T-helper 1 cell (primary cell): ENCODE measurements at places on chromosomes 16 and 17.

GRCh38 chr17:31521632-31522283 lies 130.3 kb downstream of the RAB11FIP4 start:
- DNase-seq, result no peak

- no peak for DNase-seq
Observed at GRCh38 chr16:72094266-72094610, 591 bp downstream of the DHX38 start.

- DNase-seq, result no peak
Observed at GRCh38 chr16:339680-340079, 12.8 kb downstream of the AXIN1 start.

DNA sequence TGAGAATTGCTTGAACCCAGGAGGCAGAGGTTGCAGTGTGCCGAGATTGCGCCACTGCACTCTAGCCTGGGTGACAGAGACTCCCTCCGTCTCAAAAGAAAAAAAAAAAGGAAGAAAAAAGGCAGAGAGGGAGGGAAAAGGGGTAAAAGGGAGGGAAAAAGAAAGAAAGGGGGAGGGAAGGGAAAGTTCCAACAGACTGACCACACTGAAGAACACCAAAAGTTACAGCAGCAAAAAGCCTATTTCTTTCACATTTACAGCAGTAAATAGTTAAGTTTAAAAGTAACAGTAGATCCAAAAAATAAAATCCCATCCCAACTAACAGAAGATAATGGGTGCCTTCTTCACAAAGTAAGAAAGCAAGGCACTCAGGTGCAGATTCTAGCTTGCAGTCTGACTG lies 36.9 kb upstream of the C17orf78 start:
- no peak for DNase-seq

- no peak for DNase-seq
Observed at GRCh38 chr16:12798846-12799245, 4.8 kb downstream of the CPPED1 start.

GRCh38 chr16:24850289-24850938 lies 4.7 kb downstream of the SLC5A11 start:
- no peak for DNase-seq

DNA sequence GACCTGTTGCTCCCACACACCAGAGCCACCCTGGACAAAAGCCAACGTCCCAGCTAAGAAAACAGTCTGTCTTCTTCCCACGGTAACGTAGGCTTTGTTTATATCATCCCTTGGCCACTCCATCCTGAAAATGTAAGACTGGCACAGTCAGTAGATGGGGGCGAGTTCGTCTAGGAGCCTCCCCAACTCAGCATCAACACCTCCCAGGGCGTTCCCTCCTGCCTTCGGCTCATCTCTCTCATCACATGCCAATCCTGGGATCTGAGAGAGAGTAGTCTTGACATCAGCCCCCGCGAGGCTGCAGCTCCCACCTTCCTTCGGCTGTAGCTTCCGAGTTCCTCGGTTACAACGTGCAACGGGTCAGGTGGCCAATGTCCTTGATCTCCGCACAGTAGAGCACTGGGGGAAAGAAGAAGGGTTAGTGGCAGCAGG lies 894 bp downstream of the RNF227 start:
- DNase-seq, result no peak

GRCh38 chr17:13378361-13378760 lies 223.4 kb downstream of the HS3ST3A1 start:
- DNase-seq, result no peak

- DNase-seq, result no peak
Observed at GRCh38 chr17:17723354-17724261, 42.4 kb downstream of the RAI1 start.

DNA sequence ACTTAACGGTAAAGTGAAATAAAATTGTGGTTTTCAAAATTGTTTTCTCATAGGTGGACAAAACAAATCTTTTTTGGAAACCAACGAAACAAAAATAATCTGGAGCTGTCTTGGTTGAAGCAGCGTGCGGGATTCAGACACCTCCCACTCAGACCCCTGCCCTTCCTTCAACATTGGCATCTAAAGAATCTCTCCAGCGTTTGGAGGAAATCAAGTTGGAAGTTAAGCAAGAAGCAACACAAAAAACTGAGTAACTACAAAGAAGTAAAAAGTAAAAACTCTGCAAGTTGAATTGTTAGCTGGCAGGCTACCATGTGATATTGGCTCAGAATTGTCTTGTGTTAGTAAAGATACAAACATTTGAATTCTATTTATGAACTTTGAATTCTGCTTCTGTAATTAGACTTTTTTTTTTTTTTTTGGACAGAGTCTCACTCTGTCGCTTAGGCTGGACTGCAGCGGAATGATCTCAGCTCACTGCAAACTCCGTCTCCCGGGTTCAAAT lies 361.0 kb upstream of the PMFBP1 start:
- no peak for DNase-seq

DNA sequence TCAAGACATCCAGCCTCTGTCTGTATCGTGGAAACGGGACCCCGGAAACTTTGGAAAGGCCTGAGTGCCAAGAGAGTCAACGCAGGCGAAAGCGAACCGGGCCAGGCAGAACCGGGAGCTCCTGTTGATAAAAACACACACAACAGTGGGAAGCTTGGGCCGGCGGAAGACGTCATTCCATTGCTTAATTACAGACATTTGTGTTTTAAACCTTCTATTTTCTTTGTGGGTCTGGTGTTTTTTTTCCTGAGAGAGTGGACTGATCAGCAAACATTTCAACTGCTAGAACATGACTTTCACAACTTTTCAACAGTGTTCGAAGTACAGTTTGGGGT lies 878 bp upstream of the RNF157 start:
- DNase-seq, result no peak

GRCh38 chr17:48131216-48131824 lies 23.8 kb downstream of the SNX11 start:
- DNase-seq, result peak; percentile 21

- DNase-seq, result no peak
Observed at GRCh38 chr16:15881794-15882379, 6.5 kb downstream of the CEP20 start.
